ENCODE measurements at places on chromosomes 1 and 21. TPM values are rescaled to one million over a fixed set of nuclear protein-coding genes. Genes with fewer than 3 reads are reported as not detected.

Gene COL16A1
- 39.5 TPM for polyA plus RNA-seq

Gene CHD5
- 0.06 TPM for polyA plus RNA-seq

DNA sequence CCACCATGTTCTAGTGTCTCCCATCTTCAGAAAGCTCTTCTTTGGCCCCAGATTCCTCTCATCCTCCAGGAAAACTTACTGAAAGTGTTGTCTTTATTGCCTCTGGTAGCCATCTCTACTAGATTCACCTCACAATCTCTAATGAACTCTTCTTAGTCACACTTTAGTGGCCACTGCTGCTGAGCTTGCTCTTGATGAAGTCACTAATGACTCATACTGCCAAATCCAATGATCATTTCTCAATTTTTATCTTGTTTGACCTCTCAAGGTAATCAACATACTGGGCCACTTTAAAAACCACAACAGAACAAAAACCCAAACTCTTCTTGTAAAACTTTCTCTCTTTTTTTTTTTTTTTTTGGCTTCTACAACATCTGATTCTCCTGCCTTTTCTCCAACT is 196.4 kb downstream of the LHX8 start:
- no peak for DNase-seq

DNA sequence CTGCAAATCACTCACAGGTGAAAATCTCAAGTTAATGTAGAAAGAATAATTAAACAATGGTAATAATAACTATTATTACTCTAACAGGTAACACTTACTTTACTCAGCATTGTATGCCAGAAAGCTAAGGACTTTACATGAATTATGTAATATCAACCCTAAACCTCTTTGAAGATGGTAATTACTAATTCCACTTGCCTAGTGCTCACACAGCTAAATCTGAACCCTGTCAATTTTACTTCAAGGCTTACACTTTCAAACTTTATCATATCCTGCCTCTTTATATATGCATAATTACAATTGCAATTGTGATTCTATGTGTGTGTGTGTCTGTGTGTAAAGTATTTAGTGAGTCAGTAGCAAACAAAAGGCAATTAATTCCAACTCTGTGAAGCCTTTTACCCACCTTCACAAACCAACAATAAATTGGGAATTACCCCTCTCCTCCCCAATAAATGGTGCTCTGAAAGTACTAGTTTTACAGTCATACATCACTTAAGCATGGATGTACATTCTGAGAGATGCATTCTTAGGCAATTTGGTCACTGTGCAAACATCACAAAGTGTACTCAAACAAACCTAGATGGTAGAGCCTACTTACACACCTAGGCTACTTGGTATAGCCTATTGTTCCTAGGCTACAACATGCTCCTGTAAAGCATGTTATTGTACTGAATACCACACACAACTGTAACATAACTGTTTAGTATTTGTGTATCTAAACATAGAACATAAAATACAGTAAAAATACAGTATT is 5.9 kb downstream of the ZNF644 start:
- DNase-seq = no peak

Gene SPRR1A
- not detected for polyA plus RNA-seq

- no peak for DNase-seq
These were observed 126.2 kb upstream of the COL6A1 start for GRCh38 chr21:45855248-45855811.

DNA sequence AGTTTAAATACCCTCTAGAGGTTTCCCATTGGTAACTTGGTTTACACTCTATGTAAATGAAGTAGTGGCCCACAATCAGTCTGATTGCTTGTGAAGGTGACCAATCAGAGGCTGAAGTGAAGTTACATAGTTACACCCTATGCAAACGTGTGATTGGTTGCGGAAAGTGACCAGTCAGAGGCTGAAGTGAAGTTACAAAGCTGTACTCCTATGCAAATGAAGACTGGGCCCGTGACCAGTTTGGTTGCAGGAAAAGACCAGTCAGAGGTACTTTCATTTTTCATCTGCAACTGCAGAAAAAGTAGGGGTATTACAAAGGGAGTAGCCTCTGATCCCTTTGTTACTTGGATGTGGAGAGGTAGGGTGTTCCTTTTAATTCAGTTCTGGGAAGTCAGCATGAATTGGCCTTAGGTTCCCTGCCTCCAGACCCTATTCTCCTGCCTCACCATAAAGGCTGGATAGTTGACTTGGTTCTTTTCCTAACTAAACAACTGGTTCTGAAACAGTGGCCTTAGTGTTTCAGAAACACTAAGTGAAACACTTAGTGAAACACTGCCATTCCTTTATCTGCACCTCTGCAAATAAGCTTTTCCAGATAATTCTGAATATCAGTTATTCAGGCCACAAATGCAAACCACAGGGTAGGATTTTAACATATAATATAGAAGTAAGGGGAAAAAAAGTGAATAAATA is 39.3 kb downstream of the MAGI3 start:
- no peak for DNase-seq

Gene LCE1B
- polyA plus RNA-seq = not detected

Gene ANGPTL7
- not detected for polyA plus RNA-seq

DNA sequence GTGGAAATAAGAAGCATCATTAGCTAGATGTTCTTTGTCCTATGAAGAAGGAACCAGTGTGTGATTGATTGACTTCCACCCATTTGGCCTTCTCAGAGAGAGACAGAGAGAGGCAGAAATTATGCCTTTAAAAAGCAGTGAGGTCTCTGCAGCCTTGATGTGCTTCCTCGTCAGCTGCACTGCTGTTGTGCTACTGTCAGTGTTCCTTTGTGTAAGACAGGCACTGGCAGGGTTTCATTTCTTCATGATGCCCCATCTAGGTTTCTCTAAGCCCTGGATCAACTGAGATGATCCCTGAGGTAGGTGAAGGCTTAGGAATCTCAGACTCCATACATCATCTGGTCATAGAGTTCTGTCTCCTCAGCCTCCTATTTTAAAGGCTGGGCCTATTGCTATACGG is 34.9 kb downstream of the GPR3 start:
- DNase-seq = no peak

GRCh38 chr1:206030714-206031113 is 7.0 kb upstream of the CTSE start:
- DNase-seq = peak; percentile 27

DNA sequence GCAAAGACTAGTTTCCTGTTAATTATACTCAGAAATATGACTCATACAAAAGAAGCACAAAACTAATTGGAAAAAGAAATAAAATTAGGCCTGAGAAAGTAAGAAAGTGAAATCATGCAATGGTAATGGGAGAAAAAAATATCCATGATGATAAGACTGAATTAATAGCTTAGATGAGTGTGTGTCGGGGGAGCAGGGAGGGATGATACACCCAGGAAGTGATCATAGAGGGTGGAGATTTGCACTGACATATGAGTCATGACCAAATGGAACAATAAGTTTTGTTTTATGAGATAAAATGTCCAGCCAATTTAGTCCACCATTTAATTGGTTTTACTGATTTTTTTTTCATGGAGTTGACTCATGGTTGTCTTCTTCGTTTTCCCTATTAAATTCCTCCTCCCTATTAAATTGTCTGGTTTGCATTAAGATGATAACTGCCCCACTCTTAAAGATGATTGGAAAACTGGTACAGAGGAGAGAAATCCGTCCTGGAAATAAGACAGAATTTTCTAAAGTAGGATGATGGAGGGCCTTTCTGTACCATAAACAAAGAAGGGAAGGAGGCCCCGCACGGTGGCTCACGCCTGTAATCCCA is 111.7 kb upstream of the KCNJ6 start:
- no peak for DNase-seq

Gene OR14C36
- polyA plus RNA-seq = not detected

- DNase-seq = no peak
These were observed 450.4 kb downstream of the MATN1 start for GRCh38 chr1:30273021-30273325.

- DNase-seq = no peak
These were observed 274.2 kb upstream of the C1orf105 start for GRCh38 chr1:172146141-172146850.
